WTC11 (cell line): ENCODE measurements at places on chromosomes 5 and 9.

DNA sequence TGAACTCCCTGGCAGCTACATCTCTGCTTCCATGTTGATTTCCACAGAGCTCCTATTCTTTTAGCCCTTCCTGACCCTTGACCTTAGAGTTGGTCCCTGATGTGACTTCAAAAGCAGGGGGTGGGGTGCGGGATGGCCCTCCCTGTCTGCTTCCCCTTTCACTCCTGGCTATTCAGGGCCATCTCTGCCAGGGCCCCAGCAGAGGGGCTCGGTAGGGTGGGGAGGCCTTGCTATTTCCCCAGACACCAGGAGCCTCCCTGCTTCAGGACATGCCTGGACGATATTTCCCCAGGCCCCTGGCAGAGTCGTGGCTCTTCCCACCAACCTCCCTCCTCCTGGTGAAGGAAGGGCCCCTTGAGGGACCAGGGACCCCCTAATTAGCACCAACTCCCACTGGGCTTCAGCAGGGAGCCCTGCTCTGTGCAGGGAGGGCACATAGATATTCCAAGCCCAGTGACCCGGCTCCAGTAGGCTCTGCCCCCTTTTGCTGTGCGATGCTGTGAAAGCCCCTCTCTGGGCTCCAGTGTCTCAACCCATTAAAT lies 17.3 kb downstream of the CORO2A start:
- no peak overlapping the region for H3K4me3 ChIP-seq
- no peaks in the 10 kb centered on the region for H3K27me3 ChIP-seq

DNA sequence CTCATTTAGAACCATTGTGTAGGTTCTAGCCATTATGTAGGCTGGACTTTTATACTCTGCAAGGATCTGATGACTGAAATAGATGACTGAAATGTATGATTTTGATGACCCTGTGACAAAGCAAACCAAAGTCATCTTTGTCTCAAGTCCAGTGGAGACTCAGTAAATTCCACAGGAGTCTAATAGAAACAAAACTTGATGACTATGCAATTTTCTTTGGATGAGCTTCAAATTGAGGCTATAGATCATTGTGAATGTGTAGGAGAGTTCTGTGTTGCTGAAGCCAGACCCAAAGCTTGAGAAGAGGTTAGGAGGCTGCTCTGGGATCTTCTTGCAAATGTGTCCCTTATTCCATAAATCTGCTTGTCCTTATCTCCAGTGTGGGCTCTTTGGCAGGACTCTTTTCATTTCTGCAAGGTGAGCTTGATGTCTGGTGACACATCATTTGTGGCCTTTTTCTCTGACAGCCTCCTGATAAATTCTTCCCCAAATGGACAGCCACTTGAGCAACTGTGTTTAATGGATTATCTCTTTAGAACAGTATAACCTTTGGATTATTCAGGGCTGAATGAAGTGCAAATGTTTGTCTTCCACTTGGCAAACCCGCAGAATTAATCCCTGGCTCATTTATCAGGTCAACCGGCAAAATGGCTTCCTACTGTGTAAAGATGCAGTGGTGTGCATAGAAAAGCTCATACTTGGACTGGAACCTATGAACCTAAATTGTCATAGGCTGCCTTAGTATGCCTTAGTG lies 235.1 kb upstream of the ANKH start:
- no peaks in the 10 kb centered on the region for H3K36me3 ChIP-seq
- DNase-seq, result no peak
- no peaks in the 10 kb centered on the region for H3K27me3 ChIP-seq
- H3K4me1 ChIP-seq, result peaks cover 15% of the 10 kb centered on the region

- no peak overlapping the region for H3K27ac ChIP-seq
- H3K4me1 ChIP-seq, result no peaks in the 10 kb centered on the region
- H3K27me3 ChIP-seq, result peaks cover 7% of the 10 kb centered on the region
- H3K36me3 ChIP-seq, result no peaks in the 10 kb centered on the region
Observed at GRCh38 chr5:176144508-176144907, 93.7 kb upstream of the SIMC1 start.

DNA sequence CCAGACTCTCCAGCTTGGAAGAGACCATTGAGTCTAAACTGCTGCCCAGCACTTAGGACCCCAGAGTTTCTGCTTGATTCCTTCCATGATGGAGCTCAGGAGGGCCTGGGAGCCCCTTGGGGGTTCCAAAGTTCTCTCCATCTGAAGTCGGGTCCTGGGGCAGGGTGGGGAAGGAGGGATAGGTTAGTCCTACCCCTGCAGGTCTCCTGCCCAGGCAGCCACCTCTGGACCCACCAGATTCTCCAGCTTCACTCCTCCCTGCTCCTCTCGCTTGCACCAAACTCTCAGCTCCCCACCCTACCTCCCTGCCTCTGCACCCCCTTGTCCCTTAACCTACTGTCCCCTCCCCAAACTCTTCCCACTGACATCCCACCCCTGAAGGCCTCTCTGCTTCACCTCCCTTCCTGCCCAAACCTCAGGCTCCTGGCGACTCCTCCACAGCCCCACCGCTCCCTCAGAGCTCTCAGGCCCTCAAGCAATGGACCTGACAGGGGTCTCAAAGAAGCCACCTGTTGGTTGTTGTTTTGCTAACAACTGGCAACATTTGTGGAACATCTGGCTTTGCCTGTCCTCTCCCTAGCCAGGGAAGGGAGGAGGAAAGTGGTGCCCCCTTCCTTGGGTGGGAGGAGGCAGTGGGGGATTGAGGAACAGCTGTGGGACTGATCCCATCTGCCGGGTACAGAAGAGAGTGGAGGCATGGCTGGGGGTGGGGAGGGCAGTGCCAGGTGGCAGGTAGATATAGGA lies 137.5 kb downstream of the RGS3 start:
- DNase-seq, result no peak
- no peak overlapping the region for H3K4me3 ChIP-seq
- H3K4me1 ChIP-seq, result peaks cover 37% of the 10 kb centered on the region
- H3K36me3 ChIP-seq, result peaks cover 7% of the 10 kb centered on the region; the same call in 1 of the 2 replicates

GRCh38 chr5:175246889-175247520 lies 197.0 kb downstream of the DRD1 start:
- no peak for DNase-seq
- no peak overlapping the region for H3K4me3 ChIP-seq
- no peak overlapping the region for H3K27ac ChIP-seq
- no peaks in the 10 kb centered on the region for H3K4me1 ChIP-seq
- H3K36me3 ChIP-seq, result no peaks in the 10 kb centered on the region

GRCh38 chr5:34790069-34790468 lies 48.9 kb upstream of the TTC23L start:
- peaks cover 20% of the 10 kb centered on the region for H3K4me1 ChIP-seq
- no peak overlapping the region for H3K27ac ChIP-seq
- H3K27me3 ChIP-seq, result no peaks in the 10 kb centered on the region
- no peak for DNase-seq
- H3K4me3 ChIP-seq, result no peak overlapping the region

GRCh38 chr5:43121913-43122484 lies 1.3 kb downstream of the ZNF131 start:
- no peaks in the 10 kb centered on the region for H3K27me3 ChIP-seq
- peak overlapping the region; percentile 98 for H3K4me3 ChIP-seq
- H3K27ac ChIP-seq, result peak overlapping the region; percentile 97
- H3K36me3 ChIP-seq, result peaks cover 41% of the 10 kb centered on the region

GRCh38 chr9:7094052-7094451 lies 336.3 kb downstream of the KDM4C start:
- H3K4me3 ChIP-seq, result no peak overlapping the region
- H3K27ac ChIP-seq, result peak overlapping the region; percentile 90; the same call in 1 of the 2 replicates
- H3K27me3 ChIP-seq, result no peaks in the 10 kb centered on the region
- H3K36me3 ChIP-seq, result peaks cover 5% of the 10 kb centered on the region
- peaks cover 7% of the 10 kb centered on the region for H3K4me1 ChIP-seq

- H3K4me3 ChIP-seq, result no peak overlapping the region
- H3K27ac ChIP-seq, result no peak overlapping the region
- H3K4me1 ChIP-seq, result peaks cover 66% of the 10 kb centered on the region
- H3K36me3 ChIP-seq, result no peaks in the 10 kb centered on the region
Observed at GRCh38 chr9:92737216-92737606, 27.4 kb downstream of the BICD2 start.

DNA sequence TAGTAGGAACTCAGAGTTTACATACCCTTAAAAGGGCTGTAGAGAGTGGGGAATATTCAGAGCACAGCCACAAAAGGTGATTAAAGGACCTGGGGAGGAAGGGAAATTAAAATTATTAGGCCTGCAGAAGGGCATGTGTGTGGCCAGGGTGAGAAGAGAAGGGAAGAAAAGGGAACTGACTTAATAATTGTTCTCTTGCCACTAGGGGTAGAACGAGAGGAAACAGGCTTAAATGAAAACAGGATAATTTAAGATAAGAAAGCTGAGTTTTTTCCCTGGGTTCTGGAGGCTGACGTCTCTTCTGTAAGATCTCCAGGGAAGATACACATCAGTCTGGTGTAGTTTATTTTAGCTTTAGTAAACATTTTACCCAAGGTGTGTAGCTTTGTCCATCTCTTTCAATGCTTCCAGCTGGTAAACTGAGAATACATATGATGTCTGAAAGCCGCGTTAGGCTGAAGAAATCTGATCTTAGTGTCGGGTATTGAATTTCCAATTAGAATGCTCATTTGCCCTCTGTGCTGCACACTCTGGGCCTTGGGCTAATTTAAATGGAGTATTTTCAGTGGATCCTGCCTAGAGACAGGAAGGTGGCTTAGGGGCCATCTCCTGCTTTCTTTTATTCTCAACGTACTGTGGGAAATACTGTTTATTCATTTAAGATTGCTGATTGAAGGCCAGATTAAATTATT lies 416.8 kb downstream of the TMEM38B start:
- peak overlapping the region; percentile 21 for H3K27ac ChIP-seq
- DNase-seq, result no peak
- no peaks in the 10 kb centered on the region for H3K27me3 ChIP-seq

- no peak overlapping the region for H3K27ac ChIP-seq
- no peaks in the 10 kb centered on the region for H3K4me1 ChIP-seq
- DNase-seq, result no peak
- peaks cover 16% of the 10 kb centered on the region for H3K36me3 ChIP-seq
- H3K27me3 ChIP-seq, result no peaks in the 10 kb centered on the region; the same call in 1 of the 2 replicates
Observed at GRCh38 chr5:91690921-91691320, 307.8 kb upstream of the ARRDC3 start.

GRCh38 chr5:169062690-169063089 lies 238.2 kb downstream of the SLIT3 start:
- H3K36me3 ChIP-seq, result no peaks in the 10 kb centered on the region
- peaks cover 59% of the 10 kb centered on the region for H3K4me1 ChIP-seq
- H3K27me3 ChIP-seq, result peaks cover 22% of the 10 kb centered on the region
- no peak for DNase-seq
- no peak overlapping the region for H3K27ac ChIP-seq

- no peak overlapping the region for H3K4me3 ChIP-seq
- peaks cover 9% of the 10 kb centered on the region for H3K4me1 ChIP-seq
Observed at GRCh38 chr9:31325778-31326177, 1058.7 kb upstream of the ACO1 start.

DNA sequence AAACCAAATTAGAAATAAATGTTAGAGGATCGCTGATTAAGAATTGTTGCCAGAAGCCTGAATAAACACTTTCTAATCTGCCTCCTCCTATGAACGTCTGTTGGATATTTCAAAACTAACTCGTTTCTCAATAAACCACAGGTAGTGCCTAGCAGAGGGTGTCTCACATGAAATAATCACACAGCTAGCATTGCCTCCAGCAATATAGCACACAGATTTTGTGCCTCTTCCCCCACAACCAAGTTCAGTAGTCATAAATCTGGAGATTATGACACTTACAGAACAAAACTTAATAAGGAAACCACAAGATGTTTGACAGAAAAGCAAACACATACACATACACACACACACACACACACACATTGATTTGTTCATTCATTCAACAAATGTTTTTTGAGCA lies 173.2 kb upstream of the CDH10 start:
- H3K4me1 ChIP-seq, result no peaks in the 10 kb centered on the region
- DNase-seq, result no peak
- no peaks in the 10 kb centered on the region for H3K27me3 ChIP-seq
- no peaks in the 10 kb centered on the region; the same call in none of the 2 replicates for H3K36me3 ChIP-seq
- no peak overlapping the region for H3K4me3 ChIP-seq
- H3K27ac ChIP-seq, result no peak overlapping the region
